Naive thymus-derived CD8-positive, alpha-beta T cell (primary cell): ENCODE measurements at places on chromosomes 7 and 10. TPM values are rescaled to one million over a fixed set of nuclear protein-coding genes. Genes with fewer than 3 reads are reported as not detected.

The ACTL6B gene
- total RNA-seq, result not detected

The C10orf62 gene
- not detected for total RNA-seq

The FXYD4 gene
- not detected for total RNA-seq

The CCL24 gene
- not detected for total RNA-seq

The CCDC126 gene
- 15.0 TPM for total RNA-seq

The PSD gene
- 13.3 TPM for total RNA-seq

The TMEM140 gene
- 27.1 TPM for total RNA-seq

The HOXA2 gene
- total RNA-seq, result not detected

The OPALIN gene
- total RNA-seq, result not detected

The CHAT gene
- not detected for total RNA-seq

The AOAH gene
- total RNA-seq, result 31.4 TPM

The SRGN gene
- 70.7 TPM for total RNA-seq

The ASB13 gene
- total RNA-seq, result 18.5 TPM
